Hypothalamus (tissue), 51 donors: ENCODE measurements at places on chromosomes 7 and 10.

DNA sequence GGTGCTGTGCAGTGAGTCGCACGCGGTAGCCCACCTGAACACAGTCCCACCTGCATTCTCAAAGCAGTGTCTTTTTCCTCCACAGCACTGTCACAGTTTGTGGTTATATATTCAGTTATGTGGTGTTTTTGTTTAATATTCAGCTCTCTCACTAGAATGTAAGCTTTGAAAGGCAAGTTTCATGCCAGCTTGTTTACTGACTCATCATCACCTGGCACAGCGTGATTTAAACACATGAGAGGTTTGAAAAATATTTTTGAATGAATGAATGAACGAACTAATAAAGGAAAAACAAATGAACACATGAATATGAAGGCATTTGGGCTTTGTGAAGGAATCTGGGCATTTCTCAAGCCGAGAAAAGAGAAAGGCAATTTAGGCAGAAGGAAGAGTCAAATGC, 51.9 kb upstream of the TM9SF3 start:
- no peak for DNase-seq

GRCh38 chr10:71213127-71213621, 804 bp downstream of the UNC5B start:
- DNase-seq, result no peak

DNA sequence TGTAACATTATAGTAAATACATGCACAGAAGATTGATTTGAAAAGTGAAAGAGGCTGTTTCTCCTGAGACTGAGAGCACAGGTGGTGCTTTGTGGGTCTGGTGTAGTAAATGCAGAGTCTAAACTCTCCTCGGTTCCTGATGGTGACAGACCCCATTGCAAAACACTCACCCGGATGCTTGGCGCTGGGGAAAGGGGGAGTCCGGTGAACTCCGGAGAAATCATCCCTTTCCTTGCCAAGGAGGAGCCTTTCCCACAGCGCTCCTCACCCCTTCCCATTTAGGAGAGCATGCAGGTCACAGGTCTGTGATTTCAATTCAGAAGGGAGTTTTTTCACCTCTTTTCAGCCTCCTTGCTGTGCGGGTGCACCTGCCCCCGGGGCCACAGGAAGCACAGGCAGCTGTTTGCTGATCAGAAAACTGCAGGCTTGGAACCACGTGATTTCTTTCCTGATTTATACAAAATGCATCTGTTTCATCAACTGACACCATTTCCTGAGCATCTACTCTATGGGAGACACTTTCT, 75.6 kb upstream of the LYZL2 start:
- DNase-seq, result no peak

DNA sequence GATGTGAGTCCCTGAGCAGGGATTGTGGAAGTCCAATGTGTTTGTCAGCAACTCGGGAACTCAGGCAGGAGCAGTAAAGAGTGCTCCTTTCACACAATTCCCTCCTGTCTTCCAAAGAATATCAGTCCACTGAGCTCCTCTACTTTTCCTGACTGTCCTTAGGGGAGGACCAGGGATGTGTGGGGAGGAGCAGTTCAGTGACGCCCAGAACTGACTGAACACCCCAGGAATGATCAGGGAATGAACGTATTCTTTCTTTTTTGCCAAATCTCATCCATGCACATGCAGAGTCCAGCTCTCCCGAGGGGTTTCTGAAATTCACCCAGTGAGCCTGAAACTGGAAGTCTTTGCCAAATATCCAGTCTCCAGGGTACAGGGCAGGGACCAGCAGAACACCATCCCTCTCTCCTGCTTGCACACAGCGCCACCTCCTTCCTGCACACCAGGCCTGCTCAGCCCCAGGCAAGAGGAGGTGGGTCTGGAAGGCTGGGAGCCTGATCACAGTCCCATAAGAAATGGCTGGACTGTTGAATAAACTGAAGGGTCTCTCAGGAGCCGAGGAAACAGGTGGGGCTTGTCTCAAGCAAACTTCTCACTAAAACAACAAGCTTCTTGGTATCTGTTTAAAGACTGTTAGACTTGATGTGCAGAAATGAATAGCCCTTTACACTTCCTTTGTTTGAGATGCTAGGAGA, 294.7 kb downstream of the C7orf25 start:
- DNase-seq, result no peak

GRCh38 chr7:127760436-127761031, 108.5 kb downstream of the SND1 start:
- no peak for DNase-seq

GRCh38 chr7:51255536-51256208, 60.9 kb downstream of the COBL start:
- DNase-seq, result no peak

DNA sequence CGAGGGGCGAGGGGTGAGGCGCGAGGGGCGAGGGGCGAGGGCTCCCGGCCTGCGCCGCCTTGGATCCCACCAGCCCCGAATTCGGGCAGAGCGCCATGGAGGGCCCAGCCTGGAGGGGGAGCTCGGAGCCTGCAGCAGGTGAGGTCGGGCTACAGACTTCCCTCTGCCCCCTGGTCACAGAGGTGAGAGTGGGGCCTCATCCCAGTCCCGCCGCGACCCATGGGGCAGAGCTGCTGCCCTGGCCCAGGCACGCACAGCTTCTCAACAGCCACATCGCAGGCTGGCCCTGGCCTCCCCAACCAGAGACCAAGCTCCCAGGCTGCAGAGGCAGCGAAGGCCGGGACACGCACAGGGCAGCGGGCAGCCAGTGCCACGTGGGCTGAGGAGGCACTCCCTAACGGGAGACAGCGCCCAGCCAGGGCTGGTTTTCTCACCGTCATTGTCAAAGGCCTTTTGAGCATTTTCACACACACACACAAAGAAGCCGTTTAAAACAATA, 191.8 kb downstream of the PTPRN2 start:
- no peak for DNase-seq

- DNase-seq, result no peak
These were observed 337.1 kb upstream of the ZMIZ1 start for GRCh38 chr10:78731675-78732074.

- no peak for DNase-seq
These were observed 183.4 kb downstream of the PRKCQ start for GRCh38 chr10:6396652-6397051.
